ENCODE measurements at places on chromosomes 2 and 18.

DNA sequence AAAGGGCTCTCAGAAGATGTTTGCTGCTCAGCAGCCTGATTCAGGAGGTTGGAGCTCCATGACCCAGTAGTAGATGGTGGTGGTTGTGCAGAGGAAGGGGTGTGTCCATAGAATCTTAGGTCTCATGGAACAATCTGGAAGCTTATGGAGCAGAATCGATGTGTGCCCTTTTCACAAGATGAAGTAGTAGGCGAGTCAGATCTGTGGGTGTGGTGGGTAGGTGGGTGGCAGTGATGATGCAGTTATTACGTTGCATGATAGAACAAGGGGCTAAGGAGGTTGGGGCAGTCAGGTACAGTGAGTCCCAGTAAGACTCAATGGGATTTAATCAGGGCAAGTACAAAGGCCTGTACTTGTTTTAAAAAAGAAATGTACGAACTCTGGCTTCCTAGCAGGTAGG lies 9.1 kb downstream of the TET3 start:
- no peak for DNase-seq

GRCh38 chr2:140855471-140855870 lies 1275.3 kb downstream of the LRP1B start:
- no peak for DNase-seq

- no peak for DNase-seq
Observed at GRCh38 chr18:70256994-70257393, 31.9 kb upstream of the SOCS6 start.

DNA sequence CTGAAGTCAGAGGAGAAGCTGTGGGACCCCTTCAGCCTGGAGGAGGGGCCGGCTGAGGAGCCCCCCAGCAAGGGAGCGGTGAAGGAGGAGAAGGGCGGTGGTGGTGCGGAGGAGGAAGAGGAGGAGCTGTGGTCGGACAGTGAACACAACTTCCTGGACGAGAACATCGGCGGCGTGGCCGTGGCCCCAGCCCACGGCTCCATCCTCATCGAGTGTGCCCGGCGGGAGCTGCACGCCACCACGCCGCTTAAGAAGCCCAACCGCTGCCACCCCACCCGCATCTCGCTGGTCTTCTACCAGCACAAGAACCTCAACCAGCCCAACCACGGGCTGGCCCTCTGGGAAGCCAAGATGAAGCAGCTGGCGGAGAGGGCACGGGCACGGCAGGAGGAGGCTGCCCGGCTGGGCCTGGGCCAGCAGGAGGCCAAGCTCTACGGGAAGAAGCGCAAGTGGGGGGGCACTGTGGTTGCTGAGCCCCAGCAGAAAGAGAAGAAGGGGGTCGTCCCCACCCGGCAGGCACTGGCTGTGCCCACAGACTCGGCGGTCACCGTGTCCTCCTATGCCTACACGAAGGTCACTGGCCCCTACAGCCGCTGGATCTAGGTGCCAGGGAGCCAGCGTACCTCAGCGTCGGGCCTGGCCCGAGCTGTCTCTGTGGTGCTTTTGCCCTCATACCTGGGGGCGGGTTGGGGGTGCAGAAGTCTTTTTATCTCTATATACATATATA lies 46.0 kb downstream of the BOLA3 start:
- DNase-seq, result no peak

- no peak for DNase-seq
Observed at GRCh38 chr2:148021886-148022285, 995 bp downstream of the MBD5 start.

GRCh38 chr2:162591403-162592083 lies 247.0 kb downstream of the KCNH7 start:
- no peak for DNase-seq

- no peak for DNase-seq
Observed at GRCh38 chr2:72051971-72052505, 95.6 kb downstream of the CYP26B1 start.

GRCh38 chr2:198385326-198385725 lies 580.9 kb downstream of the PLCL1 start:
- DNase-seq, result no peak

DNA sequence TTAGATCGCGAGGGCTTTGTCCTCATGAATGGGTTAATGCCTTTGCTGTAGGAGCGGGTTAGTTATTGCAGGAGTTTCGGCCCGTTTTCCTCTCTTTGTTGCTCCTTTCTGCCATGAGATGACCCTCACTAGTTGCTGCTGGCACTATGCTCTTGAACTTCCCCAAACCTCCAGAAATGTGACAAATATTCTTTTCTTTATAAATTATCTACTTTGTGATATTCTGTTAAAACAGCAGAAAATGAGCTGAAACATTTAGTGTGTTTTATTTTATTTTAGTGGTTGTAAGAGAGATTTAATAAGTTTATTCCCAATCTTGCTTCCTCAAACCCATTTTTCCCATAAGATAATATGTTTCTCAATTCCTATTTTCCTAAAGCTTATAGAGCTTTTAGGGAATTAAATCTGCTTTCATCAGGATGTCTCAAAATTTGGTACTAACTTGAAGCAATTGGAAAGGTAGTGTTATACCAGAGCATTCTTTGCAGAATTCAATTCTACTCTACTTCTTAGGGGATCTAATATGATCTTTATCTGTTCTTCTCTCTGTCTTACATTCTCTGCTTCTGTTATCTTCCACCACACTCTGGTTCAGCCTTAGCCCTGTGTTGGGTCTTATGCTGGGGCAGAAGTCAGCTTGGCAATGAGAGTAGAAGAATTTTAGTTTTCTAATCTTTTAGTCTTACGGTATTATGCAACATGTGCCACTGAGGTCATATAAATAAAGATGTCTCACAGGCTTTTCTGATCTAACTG lies 23.1 kb downstream of the DDX1 start:
- DNase-seq, result no peak

- no peak for DNase-seq
Observed at GRCh38 chr18:73924836-73925235, 222.8 kb downstream of the FBXO15 start.

- no peak for DNase-seq
Observed at GRCh38 chr2:173192071-173192470, 116.4 kb downstream of the MAP3K20 start.

DNA sequence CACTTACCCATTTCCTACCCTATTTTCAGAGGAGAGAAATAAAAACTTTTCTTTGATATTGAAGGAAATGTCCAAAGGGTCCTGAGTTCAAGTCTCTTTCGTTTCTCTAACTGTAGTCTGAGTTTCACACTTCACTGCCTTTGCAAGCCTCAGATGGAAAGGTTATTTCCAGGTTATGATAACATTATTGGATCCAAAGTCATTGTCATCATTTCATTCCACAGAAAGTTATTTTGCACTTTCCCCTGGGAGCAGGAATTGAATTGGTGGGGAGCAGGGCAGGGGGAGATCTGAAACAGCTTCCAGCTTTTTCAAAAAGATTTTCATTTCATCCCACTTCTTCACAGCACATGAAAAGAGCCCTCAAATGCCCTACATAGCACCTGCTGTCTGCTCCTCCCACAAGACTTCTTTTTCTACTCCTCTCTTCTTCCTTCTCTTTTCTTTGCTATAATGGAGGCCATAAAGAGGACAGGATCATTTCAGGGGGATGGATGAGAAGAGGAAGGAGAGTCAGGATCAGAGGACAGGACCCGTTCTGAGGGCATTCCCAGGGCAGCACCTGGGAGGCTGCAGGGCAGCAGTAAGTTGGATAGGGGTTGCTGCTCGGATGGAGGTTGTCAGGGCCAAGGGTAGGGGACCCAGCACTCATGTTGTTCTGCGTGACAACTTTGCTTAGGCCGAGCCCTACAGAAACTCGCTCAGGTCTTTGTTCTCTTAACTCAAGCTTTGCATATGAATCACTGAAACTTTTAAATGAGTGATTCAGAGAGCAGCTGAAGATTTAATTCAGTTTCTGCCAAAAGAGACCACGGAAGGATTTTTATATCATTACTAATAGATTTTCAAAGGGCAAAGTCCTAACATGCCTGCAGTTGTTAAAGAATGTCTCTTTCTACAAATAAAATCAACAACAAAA lies 11.4 kb upstream of the GALNT5 start:
- DNase-seq, result no peak

DNA sequence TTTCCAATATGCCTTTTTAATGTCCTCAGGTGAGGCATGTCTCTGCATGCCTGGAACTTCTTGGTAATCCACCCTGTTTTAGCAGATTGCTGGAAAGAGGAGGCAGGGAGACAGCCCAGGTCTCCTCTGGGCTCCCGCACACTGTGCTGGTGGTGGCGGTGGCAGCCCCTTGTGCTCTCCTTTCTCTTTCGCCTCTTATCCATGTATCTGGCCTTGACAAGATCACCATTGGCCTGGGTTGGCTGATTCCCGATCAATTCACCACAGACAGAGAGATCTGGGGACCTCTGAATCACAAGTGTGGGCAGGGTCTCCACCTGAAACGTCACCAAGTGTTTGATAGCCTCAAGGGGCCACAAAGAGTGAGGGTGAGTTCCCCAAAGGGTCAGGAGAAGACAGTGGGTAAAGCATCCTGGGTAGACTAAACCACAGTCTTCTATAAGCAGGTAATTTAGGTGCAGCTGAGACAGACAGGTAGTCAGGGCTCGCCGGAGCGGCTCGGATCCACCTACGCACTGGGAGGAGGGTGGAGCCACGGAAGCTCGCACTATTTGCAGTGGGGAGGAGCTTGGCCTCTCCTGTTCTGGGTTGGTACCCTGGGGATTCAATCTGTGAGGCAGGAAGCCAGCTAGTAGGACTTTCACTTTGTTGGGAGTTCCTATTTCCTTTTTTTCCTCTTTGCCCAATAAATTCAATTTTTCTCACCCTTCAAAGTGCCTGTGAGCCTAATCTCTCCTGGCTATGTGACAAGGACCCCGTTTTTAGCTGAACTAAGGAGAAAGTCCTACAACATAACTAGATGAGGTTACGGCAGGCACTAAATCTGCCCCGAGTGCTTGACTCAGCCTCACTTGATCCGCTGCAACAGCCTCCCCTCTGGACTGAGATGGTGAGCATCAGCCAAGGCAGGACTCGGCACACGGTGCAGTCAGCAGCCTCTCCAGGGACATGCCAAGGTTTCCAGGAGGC lies 57.6 kb downstream of the SLC4A3 start:
- peak; percentile 75 for DNase-seq

GRCh38 chr2:173149491-173149890 lies 73.8 kb downstream of the MAP3K20 start:
- no peak for DNase-seq

DNA sequence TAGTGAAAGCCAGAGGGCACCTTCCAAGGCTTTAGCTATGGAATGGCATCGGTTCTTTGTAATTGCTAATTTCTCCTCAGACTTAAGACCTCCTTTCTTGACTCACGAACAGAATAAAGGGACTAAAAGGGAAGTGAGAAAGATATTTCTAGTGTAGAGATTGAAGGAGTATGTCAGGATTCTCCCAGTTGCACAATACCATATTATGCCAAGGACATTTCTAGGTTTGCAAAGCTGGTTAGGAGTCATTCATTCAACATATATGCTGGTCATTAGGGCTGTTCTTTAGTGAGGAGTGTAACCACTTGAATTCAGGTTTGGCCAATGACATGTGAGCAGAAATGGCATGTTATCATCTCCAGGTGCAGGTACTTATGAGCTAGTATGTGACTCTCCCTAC lies 7.4 kb downstream of the REEP1 start:
- no peak for DNase-seq
